ENCODE measurements at places on chromosomes 4 and X.

DNA sequence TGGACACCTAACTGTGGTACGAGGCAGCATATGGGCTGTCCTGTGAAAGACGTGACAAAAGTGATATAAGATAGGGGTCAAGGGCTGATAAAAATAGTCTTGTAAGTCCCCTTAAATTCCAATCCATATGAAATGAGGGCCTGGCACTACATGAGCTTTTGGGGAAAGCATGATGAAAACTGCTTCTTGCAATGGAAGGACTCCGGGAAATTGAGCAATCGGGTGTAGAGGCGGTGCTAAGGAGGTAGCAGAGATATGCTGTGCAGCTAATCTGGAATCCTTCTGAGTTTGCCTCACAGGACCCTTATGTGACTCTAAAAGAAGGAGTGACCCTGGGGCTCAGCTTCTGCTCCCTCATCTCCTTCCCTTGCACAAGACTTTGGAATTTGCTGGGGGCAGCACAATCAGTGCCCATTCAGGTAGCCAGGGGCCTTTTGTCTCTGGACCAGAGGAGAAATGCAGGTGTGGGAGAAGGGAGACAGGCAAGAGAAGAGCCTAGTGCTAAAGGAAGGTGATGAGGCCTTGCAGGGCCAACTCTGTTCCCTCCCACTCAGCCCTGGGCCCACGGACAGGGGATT, 12.8 kb downstream of the CLDN2 start:
- no peak for DNase-seq

DNA sequence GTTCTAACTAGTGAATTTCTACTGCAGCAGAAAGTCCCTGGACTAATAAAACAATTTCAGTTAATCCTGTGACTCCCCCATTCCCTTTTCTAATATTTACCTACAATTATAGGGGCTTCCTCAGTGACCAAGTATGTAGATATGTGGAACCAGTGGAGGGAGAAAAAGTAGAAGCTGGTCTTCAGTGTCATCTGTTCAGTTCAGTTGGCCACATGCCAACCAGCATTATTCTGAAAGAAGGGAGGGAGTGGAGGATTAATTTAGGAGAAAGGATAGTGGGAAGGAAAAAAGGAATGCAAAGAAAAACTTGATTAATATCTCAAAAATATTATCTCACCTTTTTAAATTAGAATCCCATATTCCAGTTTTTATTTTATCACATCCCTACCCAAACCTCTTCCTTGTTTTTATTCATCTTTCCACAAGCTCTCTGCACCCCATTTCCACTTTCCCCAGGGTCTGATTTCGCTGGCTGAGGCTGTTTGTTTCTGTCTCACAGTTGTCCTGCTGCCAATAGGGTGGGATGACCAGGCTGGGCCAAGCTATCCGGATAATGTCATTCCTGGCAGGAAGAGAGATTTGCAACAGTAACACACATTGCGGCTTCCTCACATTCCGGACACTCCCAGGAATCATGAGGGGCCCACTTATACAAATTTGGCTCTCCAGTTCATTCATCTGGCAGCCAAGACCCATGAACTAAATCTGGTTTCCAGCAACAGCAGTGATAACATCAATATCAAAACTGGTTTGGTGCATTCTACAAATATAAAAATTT, 24.6 kb upstream of the ANTXR2 start:
- no peak for DNase-seq

DNA sequence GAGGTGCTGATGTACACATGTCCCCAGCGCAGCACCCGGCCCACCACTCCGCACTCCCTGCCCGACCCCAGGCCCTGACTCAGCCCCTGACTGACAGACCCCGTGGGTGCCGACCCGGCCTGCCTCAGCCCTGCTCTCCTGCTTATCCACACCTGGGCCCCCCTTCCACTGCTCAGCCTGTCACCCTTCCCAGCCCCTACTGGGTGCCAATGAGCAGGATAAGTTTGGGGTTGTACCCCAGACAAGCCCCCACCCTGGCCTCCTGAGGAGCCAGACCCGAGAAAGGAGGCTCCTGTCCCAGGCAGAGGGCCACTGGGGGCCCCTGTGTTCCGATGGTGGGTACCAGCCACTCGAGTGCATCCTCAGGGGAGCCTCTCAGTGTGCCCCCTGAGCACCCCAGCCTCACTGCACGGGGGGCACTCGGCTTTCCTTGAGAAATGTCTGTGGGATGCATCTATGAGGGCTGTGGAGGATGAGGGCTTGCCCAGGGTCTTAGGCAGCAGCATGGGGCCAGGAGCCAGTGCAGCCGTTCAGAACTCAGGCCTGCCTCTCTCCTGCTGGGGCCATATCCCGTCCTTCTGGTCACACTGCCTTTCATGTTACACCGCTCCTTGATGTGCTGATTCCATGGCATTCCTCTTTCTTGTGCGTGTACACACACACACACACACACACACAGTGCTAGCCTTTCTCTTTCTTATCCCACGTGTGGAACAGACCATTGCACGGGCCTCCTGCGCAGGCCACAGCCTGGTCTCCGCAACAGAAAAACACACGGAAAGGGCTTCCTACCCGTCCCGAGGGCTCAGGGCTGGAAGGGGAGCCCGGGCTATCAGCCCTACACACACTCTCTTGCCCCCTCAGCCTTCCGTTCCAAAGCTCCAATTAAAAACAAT, 220.1 kb upstream of the PSAPL1 start:
- no peak for DNase-seq

GRCh38 chr4:162684371-162684700, 482.4 kb downstream of the NAF1 start:
- no peak for DNase-seq

DNA sequence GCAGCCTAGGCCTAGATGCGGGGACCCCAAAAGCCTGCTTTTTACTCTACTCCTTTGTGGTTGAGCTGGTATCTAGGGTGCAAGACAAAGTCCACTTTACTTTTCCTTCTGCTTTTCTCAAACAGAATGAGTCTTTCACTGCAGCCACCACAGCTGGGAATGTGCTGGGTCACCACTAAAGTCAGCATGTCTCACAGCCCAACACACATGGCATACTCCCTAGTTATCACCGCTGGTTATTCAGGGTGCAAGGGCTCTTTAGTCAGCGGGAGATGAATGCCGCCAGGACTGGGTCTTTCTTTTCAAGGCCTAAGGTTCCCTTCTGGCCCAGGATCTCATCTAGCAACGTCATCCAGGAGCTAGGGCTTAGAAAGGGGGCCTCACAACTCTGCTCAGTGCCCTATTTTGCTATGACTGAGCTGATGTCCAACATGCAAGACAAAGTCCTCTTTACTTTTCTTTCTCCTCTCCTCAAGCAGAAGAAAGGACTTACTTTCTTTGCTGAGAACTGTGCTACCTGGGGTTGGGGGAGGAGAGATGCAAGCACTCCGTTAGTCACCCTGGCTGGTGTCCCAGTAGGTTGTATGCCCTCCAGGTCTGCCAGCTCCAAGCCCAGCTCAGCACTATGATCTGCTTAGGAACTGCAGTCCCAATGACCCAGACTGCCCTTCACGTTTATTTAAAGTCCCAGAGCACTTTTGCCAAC, 22.9 kb upstream of the STPG2 start:
- no peak for DNase-seq

DNA sequence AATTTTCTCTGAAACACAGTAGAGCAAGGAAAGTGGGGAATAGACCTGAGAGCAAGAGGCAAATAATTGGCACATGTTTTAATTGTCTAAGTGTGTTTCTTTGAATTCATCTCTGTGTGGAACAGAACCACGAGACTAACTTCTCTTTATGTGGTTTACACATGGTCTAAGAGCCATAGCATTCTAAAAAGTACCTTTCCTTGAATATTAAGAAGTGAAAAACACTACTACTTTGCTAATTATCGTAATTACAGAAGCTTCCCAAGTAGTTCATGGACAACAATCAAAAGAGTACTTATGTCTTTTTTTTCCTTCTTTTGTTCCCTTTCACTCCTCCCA, 2.9 kb upstream of the CYBB start:
- no peak for DNase-seq

- DNase-seq, result no peak
Observed at GRCh38 chr4:78692822-78693170, 83.4 kb upstream of the BMP2K start.

GRCh38 chr4:120000591-120001296, 65.9 kb downstream of the MAD2L1 start:
- no peak for DNase-seq

DNA sequence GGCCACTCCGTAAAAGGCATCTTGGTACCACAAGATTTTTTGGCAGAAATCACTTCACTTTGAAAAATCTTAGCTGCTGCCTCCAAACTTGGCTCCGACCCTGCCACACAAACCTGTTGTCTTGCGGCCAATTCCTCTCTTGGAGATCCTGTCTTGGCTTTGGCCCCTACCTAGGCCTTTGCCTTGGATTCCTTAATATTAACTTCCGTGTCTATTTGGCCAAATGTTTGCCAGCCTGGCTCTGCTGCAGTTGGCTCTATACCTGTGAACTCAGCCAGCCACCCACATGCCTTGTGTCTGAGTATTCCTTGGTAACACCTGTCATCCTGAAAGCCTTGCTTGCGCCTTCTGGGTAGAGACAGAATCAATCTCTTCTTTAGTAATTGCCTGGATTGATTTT, 12.5 kb downstream of the GRXCR1 start:
- DNase-seq, result no peak

- DNase-seq, result no peak
Observed at GRCh38 chrX:316351-317325, 2.0 kb downstream of the GTPBP6 start.

DNA sequence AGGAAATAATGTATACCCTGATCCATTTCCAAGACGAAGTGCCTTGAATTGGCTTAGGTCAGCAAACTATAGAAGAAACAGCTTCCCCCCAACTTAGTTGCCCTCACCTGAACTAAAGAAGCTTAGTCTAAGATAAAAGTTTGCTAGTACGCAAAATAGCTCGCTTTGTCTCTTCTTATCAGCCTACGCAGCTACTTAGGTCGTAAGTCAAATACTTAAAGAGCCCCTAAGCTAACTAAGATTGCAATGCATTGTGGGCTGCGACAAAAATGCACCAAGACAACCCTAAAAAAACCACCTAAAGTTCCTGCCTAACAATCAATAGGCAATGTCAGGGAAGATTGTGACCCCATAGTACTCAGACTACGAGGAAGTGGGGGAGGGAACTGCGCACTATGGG, 12.8 kb downstream of the CLNK start:
- no peak for DNase-seq

- DNase-seq, result no peak
Observed at GRCh38 chr4:108850219-108850649, 87.4 kb upstream of the ETNPPL start.

GRCh38 chrX:115521741-115522140, 39.2 kb upstream of the PLS3 start:
- DNase-seq, result no peak

GRCh38 chrX:15849555-15849954, 5.1 kb downstream of the AP1S2 start:
- no peak for DNase-seq

GRCh38 chrX:16592194-16592770, 57.7 kb upstream of the S100G start:
- DNase-seq, result no peak

- DNase-seq, result no peak
Observed at GRCh38 chr4:74794382-74795010, at the start of gene BTC. Gene BTC (minus strand): TSS chr4:74794523. CDS start chr4:74794325, 198 bp downstream.

DNA sequence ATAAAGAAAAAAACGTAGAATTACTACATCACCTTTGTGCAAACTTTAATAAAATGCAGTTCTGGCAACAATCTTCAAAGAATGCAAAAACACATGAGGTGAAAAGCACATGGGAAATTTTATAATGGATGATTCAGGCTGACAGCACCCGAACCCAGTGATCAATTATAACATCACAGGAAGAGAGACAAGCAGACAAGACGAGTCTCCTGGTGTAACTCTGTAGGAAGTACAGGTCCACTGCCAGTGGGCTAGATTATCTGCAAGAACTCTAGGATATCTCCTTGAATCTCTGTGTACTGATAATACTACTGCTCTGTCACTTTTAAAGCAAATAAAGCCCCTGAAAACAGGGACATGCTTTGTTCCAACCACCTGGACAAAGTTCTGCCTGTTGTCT, 58.9 kb upstream of the NXF3 start:
- no peak for DNase-seq

DNA sequence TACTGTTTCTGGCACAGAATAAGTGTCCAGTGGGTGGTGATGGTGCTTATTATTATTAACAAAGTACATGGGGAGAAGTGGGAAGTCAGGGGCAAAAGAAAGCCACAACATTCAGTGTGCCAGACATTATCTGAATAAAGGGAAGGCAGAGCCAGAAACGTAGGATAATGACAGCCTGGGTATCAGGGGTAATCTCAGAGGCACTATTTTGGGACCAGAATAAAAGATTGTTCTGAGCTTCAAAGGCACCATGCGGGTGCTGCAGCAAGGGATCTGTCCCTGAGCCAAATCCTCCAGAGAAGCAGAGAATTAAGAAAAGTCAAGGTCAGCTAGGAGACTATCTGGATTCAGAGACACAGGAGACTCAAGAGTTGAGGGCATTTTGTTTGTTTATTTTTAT, 328.8 kb upstream of the GATB start:
- no peak for DNase-seq

- no peak for DNase-seq
Observed at GRCh38 chr4:158169506-158169905, 3.3 kb downstream of the GASK1B start.

All from CD4-positive, alpha-beta T cell treated with Interleukin-10 for 1 hour (primary cell).